Left renal pelvis (tissue), 4 donors: ENCODE measurements at places on chromosomes 1 and 21.

GRCh38 chr1:7561331-7561921, 209.7 kb upstream of the VAMP3 start:
- no peak for DNase-seq

DNA sequence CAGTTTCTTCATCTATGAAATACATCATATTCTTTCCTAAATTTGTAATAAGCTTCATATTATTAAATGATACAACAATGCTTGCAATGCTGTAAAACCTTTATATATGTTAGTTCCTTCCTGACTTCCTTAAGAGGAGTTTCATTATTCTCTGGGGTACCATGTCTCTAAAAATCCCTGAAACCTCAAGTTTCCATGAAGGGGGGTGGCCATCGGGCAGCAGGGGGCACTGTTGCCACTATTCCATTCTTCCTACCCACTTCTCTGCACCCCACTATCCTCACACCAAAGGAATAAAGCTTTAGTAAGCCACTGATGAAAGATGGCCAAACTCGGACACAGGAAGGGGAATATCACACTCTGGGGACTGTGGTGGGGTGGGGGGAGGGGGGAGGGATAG, 9.0 kb upstream of the DMRTB1 start:
- no peak for DNase-seq

DNA sequence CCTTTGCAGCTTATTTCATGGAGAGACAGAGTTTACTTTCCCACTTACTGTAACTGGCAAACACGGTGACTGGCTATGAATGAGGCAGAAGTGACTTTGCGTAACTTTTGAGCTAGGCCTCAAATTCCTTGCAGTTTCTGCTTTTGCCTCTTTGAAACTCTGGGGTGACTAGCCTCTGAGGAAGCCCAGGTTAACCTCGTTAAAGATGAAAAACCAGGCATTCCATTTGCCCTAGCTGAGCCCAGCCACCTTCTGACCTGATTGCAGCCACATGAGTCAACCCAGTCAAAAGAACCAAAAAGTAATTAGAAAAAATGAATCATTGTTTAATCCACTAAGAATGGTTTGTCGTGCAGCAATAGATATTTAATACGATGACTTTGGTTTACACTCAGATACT, 20.4 kb downstream of the PRMT6 start:
- DNase-seq: no peak

GRCh38 chr1:97277891-97278654, 556.5 kb downstream of the PTBP2 start:
- DNase-seq: no peak
